ENCODE measurements at places on chromosomes 4 and X.

DNA sequence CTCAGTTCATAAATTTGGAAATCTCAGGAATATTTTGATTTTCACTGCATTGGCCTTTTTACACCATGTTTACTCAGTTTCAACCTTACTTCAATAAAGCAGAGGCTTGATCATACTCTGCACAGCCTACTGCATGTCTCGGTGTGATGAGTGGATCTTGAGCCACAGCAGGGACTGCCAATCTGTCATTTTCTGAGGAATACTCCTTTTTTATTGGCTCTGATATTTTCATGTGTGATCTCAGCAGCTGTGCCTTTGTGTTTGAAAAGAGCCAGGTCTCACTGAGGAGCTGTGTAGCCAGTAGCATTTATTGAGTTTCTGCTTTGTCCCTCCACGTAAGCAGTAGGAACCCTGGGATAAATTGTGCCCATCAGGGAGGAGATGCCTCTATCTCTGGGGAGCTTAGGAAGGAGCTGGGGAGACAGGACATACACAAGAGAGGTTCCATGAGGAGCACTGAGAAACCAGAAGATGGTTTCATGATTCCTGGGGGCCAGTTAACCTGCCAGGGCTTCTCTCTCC is 18.9 kb upstream of the TRIM2 start:
- DNase-seq = no peak

GRCh38 chrX:134538316-134538715 is 78.4 kb downstream of the HPRT1 start:
- no peak for DNase-seq

DNA sequence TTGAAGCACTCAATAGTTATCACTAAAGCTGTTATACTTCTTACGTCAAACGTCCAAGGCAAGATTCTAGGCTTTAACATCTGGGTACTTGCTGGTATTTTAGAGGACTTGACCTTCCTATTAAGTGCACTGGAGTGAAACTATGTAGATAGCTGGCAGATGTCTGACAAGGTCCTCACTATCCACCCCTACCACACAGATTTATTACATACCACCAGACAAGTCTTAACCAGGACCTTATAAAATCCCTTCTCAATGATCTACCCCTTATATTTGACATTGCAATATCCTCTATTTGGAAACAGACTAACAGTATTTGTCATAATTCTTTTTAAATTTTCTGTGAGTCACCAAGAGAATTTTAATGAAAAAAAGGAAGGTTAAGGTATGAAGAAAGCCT is 78.8 kb downstream of the PDGFC start:
- DNase-seq = no peak

GRCh38 chr4:101347267-101347556 is at the start of gene PPP3CA:
Gene PPP3CA (minus strand): TSS chr4:101347526.
- no peak for DNase-seq

GRCh38 chr4:102828497-102828808 is 1.1 kb upstream of the UBE2D3 start:
- no peak for DNase-seq

DNA sequence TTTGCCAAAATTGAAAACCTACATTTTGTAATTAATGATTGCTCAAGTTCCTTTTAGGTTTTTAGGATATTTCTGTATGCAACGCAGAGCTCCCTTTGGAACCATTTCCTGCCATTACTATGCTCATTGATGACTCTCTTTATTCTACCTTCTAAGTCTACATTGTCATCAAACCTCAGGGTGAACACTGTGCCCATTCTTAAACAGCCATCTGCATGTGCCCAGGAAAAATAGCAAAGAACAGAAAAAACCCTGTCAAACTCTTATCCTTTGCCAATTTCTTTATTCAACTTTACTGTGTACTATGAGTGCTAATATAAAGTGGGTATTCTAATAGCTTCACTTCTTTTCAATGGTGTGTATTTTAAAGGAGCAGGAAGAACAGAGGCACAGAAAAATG is 1455.9 kb downstream of the ADGRL3 start:
- DNase-seq = no peak

GRCh38 chr4:84407554-84408407 is 91.3 kb downstream of the NKX6-1 start:
- no peak for DNase-seq

GRCh38 chr4:183588169-183588675 is 70.8 kb downstream of the RWDD4 start:
- no peak for DNase-seq

- no peak for DNase-seq
These were observed 309.5 kb upstream of the FMR1 start for GRCh38 chrX:147602176-147602696.

GRCh38 chrX:68570598-68570997 is 71.7 kb downstream of the YIPF6 start:
- DNase-seq = no peak

DNA sequence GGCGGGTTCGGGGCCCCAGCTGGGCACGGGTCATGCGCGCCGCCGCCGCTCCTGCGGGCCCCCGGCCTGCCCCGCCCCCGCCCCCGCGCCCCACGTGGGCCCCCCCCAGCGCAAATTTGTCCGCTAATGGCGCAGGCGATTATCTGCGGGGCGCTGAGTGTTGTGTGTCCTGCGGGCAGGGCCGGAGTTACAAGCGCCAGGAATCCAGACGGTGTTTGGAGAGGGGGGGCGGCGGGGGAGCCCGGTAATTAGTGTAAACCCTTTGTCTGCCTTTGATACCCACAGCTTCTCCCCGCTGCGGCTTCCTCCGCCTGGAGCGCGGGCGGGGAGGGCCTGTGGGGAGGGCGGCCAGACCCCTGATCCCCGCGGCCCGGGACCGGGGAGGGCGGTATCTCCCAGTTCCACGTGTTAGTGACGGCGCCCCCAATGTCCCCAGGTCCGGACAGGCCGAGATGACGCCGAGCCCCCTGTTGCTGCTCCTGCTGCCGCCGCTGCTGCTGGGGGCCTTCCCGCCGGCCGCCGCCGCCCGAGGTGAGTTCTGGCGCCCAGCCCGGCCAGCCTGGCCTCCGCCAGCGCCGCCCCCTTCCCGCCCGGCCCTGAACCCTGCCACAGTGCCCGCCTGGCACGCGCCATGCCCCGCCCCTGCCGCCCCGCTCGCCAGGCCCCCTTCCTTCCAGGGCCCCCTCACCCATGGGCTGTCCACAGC is 761 bp downstream of the FGFRL1 start:
- DNase-seq = no peak

DNA sequence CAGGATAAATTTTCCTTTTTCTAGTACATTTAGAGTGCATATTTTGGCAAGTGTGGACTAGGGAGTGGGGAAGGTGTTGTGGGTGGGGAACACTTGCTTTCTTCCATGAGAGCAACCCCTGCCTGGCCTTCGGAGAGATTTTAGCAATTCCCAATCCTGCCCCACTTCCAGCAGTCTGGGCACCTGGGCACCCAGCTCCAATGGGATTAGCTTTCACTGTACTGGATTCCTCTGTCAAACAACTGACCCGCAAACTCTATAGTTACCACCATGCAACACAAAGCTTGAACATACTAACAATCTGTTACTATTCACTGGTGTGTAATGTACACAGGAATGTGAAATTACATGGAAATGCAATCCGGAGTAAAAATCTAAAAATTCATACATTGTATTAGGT is 50.3 kb downstream of the SH3RF1 start:
- no peak for DNase-seq

All from stimulated activated CD8-positive, alpha-beta memory T cell treated with anti-CD3 and anti-CD28 coated beads, Interleukin-4, amount 100 ng/mL, for 4 hours (primary cell).